ENCODE measurements at places on chromosomes 7 and 10. TPM values are rescaled to one million over a fixed set of nuclear protein-coding genes. Genes with fewer than 3 reads are reported as not detected.

The SLC37A3 gene
- polyA plus RNA-seq: 40.2 TPM

The LIPF gene
- not detected for polyA plus RNA-seq

The CUBN gene
- 0.39 TPM for polyA plus RNA-seq

The NAPEPLD gene
- polyA plus RNA-seq: 4.9 TPM

The NEBL gene
- not detected for polyA plus RNA-seq

The NPFFR1 gene
- polyA plus RNA-seq: not detected

The C7orf33 gene
- polyA plus RNA-seq: not detected

The TUBAL3 gene
- polyA plus RNA-seq: not detected

The TEX47 gene
- not detected for polyA plus RNA-seq

The AGBL3 gene
- polyA plus RNA-seq: 0.80 TPM

The SGCE gene
- 110 TPM for polyA plus RNA-seq

The AMPH gene
- polyA plus RNA-seq: 1.6 TPM

The NEURL1 gene
- polyA plus RNA-seq: 0.58 TPM

The CFAP69 gene
- 2.3 TPM for polyA plus RNA-seq

The SFMBT2 gene
- 0.06 TPM for polyA plus RNA-seq

The NACAD gene
- 0.36 TPM for polyA plus RNA-seq

The LRIT1 gene
- polyA plus RNA-seq: not detected

The HKDC1 gene
- polyA plus RNA-seq: 0.18 TPM

The PCDH15 gene
- not detected for polyA plus RNA-seq

The GPR37 gene
- 0.25 TPM for polyA plus RNA-seq

The SPDYE2B gene
- polyA plus RNA-seq: not detected
